ENCODE measurements at places on chromosomes 2 and 18.

- no peak for DNase-seq
These were observed 59.6 kb downstream of the CABYR start for GRCh38 chr18:24198461-24198860.

GRCh38 chr2:83015035-83015715, 1443.9 kb downstream of the SUCLG1 start:
- no peak for DNase-seq

- no peak for DNase-seq
These were observed 5.2 kb downstream of the RTTN start for GRCh38 chr18:70200286-70200685.

- no peak for DNase-seq
These were observed 191.5 kb downstream of the SLC8A1 start for GRCh38 chr2:40260437-40260836.

DNA sequence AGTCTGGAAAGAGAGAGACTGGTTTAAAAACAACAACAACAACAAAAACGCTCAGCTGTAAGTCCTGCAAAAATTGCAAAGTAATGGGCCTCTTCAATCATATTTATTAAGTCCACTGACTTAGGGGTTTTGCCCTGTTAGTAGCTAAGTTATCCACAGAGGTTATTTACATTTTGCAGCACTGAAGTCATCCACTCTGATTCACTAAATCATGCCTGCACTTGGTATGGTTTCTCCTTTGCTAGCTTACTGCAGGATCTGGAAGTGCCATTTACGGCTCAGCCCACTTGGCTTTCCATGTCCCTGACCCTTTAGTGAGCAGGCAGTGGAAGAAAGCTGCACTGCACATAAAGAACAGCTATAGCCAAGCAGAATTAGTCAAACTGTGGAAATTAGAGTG, 484.4 kb downstream of the NRXN1 start:
- peak; percentile 58 for DNase-seq

GRCh38 chr2:134790487-134790886, 47.9 kb upstream of the ACMSD start:
- no peak for DNase-seq

DNA sequence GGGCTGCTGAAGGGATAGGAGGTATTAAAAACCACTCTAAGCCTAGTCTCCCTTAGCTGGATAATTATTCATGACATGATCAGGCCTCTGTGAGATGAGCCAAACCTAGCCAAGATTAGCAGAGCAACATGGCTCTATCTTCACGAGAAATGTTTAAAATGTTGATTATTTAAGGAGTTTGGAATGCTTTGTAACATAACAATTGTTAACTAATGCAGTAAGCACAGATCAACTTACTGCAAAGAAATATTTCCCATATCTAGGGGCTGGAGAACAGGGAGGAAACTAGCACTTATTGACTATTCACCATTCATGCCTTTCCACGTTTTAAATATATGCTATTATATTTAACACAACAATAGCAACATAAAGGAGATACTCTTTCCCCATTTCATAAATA, 833.7 kb upstream of the CHAC2 start:
- peak; percentile 27 for DNase-seq

DNA sequence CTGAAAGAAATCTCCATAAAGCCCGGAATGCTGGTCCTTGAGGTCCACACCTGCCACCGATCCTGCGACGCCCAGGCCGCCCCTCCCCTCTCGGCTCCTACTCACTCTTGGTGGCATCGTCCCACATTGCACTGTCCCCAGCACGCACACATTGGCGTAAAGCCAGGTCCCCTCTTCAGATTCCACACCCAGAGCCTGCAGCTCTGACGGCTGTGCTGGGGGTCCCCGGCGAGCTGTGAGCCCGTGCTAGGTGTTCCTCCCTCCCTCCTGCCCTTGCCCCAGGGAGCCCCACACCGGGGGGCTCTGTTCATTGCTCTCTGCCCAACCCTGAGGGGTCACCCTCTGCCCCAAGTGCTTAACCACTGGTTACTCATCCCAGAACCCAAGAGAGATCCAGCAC, 8.5 kb downstream of the TPO start:
- DNase-seq, result no peak

DNA sequence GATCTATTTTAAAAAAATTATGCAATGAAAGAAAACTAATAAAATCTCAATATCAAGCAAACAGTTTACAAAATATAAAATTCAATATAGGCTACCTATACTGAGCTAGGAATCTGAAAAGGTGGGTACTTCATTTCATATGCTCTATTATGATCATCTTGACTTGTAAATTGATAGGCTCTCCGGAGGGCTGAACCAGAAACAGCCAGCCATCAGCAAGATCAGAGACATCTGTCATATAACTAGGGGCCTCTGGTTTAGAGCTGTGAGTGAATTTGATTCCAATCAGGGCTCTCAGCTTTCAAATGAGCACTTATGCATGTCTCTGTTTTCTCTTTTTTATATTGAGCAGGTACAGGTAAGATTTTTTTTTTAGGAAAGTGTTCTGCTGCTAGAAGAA, 114.2 kb downstream of the SPHKAP start:
- DNase-seq, result no peak

- DNase-seq, result no peak
These were observed 3.1 kb downstream of the PKDCC start for GRCh38 chr2:42050703-42051542.

Data from AG04450 (cell line).